ENCODE measurements at places on chromosomes 16 and 17.

DNA sequence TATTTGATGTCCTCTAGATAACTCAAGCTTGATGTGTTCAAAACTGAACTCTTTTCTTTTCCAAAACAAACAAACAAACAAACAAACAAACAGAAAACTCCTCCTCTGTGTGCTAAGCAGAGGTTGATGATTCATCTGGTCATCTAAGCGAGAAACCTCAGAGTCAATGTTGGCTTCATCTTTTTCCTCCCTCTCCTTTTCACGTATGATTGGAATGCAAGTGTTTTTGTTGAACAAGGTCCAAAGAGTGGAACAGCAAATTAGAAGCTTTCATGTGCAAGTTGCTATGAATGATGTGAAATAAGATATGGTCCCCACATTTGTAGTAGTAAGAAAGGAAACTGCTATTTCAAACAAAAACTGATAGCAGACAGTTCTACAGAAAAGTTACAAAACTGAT is 52.5 kb downstream of the TBX4 start:
- no peak for DNase-seq

DNA sequence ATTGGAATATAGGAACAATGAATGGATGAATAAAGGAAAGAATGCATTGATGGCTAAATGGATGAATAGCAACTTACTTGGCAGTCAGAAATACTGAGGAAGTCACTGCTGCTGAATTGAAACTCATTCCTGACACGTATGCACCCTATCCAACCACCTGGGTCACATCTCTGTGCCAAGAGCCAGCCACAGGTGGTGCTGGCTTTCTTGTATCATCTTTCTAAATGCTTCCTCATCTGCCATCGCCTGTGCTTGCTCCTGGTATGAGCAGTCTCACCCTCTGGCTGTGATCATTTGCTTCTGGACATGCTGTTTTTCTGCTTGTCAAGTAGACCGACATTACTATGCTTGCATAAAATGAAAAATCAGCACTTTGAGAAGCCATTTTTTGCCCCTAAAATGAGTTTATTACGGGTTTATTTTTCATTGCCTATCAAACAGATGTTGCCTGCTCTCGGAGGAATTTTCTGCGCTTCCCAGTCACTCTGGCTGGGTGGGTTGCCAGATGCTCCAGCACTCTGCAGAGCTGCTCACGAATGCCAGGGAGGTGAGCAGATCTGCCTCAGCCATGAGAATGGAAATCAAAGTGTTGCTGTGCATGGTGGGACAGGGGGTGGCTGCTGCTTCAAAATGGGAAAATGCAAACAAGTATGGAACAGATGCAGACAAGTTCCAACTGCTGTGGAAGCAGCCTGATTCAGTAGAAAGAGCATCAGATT is 1349.6 kb upstream of the CDH8 start:
- DNase-seq = no peak

- no peak for DNase-seq
These were observed 39.6 kb downstream of the HLF start for GRCh38 chr17:55304171-55304859.

- peak; percentile 76 for DNase-seq
These were observed 82.0 kb upstream of the ALOX12 start for GRCh38 chr17:6913608-6914443.

GRCh38 chr17:34006126-34006525 is 249.0 kb upstream of the CCL2 start:
- DNase-seq = no peak
